Stimulated activated CD8-positive, alpha-beta memory T cell treated with anti-CD3 and anti-CD28 coated beads, Interleukin-4, amount 100 ng/mL, for 1 hour (primary cell): ENCODE measurements at places on chromosomes 16 and 17.

- DNase-seq = no peak
Observed at GRCh38 chr17:66123163-66123562, 68.8 kb downstream of the CEP112 start.

DNA sequence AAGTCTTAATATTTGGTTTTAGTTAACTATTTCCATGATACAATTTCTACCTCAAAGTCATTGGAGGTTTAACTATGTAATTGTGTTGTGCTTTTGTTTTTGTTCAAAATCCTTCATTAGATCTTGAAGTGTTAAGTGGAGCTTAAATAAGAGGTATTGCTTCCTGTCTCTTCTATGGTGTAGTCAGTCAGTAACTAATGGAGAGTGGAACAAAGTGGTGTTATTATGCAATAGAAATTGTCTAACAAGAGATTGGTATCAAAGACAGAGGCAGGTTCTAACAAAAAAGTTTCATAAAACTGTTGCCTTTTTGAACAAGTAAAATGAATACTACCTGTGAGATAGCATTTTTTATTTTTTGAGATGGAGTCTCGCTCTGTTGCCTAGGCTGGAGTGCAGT is 45.2 kb downstream of the GRB7 start:
- no peak for DNase-seq

GRCh38 chr16:46621934-46622676 is 926 bp upstream of the SHCBP1 start:
- DNase-seq = no peak

- no peak for DNase-seq
Observed at GRCh38 chr17:31488264-31488981, 96.9 kb downstream of the RAB11FIP4 start.

- DNase-seq = no peak
Observed at GRCh38 chr17:39063681-39064069, 87.8 kb downstream of the PLXDC1 start.

- no peak for DNase-seq
Observed at GRCh38 chr16:48576927-48577326, 33.1 kb downstream of the N4BP1 start.
